ENCODE measurements at places on chromosomes 6 and 20. TPM values are rescaled to one million over a fixed set of nuclear protein-coding genes. Genes with fewer than 3 reads are reported as not detected.

DNA sequence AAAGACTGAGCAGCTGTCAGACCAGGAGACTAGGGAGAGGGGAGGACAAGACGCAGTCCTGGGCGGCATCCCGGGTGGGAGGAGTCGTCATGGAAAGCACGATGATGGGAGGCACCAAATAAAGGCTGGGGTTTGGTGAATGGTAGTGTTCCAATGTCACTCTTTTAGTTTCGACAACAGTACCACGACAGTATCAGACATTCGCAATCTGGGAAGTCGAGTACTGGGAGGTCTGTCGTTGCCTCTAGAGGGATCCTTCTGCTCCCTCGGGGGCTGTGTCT lies 32.1 kb downstream of the PSMG4 start:
- peaks cover 9% of the 10 kb centered on the region for H3K36me3 ChIP-seq
- no peaks in the 10 kb centered on the region for H3K27me3 ChIP-seq
- no peak overlapping the region for H3K4me3 ChIP-seq
- no peak for DNase-seq

GRCh38 chr6:168666170-168666569 lies 225.2 kb downstream of the SMOC2 start:
- H3K27ac ChIP-seq, result no peak overlapping the region
- DNase-seq, result no peak
- H3K4me1 ChIP-seq, result no peaks in the 10 kb centered on the region
- no peaks in the 10 kb centered on the region for H3K36me3 ChIP-seq

The CRISP2 gene
- not detected for total RNA-seq

GRCh38 chr6:167762259-167762962 lies 64.3 kb upstream of the AFDN start:
- H3K27ac ChIP-seq, result no peak overlapping the region
- no peak overlapping the region for H3K4me3 ChIP-seq
- no peaks in the 10 kb centered on the region for H3K36me3 ChIP-seq

DNA sequence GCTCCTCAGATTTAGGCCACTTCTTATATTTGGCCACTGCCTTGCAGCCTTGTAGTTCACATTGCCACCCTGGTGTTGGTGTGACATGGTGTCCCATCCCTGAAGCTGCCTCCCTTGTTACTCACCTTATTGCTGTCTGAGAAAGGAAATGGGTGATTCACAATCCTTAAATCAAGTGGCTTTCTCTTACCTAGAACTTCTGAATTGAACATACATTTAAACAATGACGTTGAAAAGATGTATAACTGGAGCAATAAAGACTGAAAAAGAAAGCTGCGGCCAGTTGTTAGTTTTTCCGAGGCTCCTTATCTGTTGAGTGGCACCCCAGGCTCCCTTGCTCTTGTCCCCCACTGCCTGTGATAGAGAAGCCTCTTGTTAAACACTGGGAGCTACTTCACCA lies 28.8 kb upstream of the GNRH2 start:
- no peak overlapping the region for H3K27ac ChIP-seq
- H3K4me3 ChIP-seq, result no peak overlapping the region
- H3K36me3 ChIP-seq, result peaks cover 13% of the 10 kb centered on the region
- DNase-seq, result no peak

DNA sequence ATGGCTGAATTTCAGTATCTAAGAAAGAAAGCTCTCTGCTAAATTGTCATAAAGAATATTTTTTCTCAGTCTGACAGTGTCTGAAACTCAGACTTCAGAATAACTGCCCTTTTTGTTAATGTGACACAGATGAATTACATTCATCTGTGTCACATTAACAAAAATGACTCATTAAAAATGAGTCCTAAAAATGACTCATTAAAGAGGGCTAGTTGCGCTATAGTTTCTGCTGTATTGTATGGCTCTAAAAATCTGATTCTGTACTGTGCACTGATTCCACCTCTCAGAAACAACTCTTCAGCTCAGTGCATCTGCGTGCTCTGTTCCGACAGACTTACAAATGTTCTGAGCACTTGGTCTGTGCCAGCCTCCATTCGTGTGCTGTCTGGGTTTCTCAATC lies 15.0 kb downstream of the RNF114 start:
- no peak for DNase-seq
- H3K27ac ChIP-seq, result no peak overlapping the region
- H3K4me3 ChIP-seq, result no peak overlapping the region
- no peaks in the 10 kb centered on the region for H3K36me3 ChIP-seq
- no peaks in the 10 kb centered on the region for H3K27me3 ChIP-seq
- no peaks in the 10 kb centered on the region for H3K4me1 ChIP-seq

GRCh38 chr20:22368235-22368634 lies 216.1 kb downstream of the FOXA2 start:
- H3K27me3 ChIP-seq, result no peaks in the 10 kb centered on the region
- no peak overlapping the region for H3K4me3 ChIP-seq
- DNase-seq, result no peak
- H3K27ac ChIP-seq, result no peak overlapping the region
- no peaks in the 10 kb centered on the region for H3K4me1 ChIP-seq
- no peaks in the 10 kb centered on the region for H3K36me3 ChIP-seq

DNA sequence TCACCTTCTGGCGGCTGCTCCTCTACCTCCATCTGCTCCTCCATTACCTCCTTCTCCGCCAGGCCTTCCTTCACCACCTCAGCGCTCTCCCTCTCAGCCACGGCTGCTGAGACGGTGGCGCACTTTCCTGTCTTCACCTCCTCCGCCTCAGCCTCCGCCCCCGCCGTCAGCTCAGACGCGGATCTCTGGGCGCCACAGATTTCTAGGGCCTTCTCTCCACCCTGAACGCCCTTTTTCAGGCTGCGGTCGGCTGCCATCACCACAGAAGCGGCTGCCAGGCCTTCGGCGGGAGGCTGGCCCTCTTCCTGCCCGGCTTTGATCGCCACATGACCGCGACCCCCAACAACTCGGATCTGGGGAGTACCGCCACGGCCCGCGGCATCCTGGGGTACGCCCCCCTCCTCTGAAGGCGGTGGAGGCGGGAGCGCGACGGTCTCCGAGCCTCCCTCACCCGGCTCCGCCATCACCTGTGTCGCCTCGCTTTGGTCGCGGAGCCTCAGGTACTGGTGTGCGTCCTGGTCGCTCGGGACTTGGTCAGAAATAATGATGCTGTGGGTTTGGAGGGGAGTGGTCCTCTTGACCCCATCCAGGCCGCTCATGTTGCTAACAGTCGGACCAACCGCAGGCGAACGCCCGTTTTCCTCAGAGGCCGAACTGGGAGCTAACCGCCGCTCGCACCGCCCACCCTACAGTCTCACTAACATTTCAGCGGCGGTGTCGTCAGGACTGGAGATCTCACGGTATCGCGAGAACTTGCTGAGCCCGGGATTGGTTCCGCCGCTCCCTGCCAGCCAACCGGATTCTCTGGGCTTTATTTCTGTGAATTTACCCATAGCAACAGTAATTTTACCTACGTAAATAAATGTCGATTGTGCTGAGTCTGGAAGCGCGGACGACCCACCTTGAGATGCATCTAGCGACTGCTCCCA lies at the start of gene TSPYL1:
TSS of gene TSPYL1 (minus strand) at position 699 of the 929 bp plus-strand sequence. CDS start at position 599, 100 bp downstream.
- peak within 1 kb of the TSS; percentile 98 for H3K4me3 ChIP-seq
- H3K36me3 ChIP-seq, result no peaks in the 10 kb centered on the region
- H3K4me1 ChIP-seq, result peaks cover 2% of the 10 kb centered on the region

The RBPJL gene
- not detected for total RNA-seq

- H3K36me3 ChIP-seq, result no peaks in the 10 kb centered on the region
- H3K4me3 ChIP-seq, result no peak overlapping the region
- DNase-seq, result no peak
- no peak overlapping the region for H3K27ac ChIP-seq
- no peaks in the 10 kb centered on the region for H3K27me3 ChIP-seq
These were observed 580.7 kb downstream of the KIF16B start for GRCh38 chr20:15992564-15992963.

The TMEM14B gene
- 82.5 TPM for total RNA-seq

DNA sequence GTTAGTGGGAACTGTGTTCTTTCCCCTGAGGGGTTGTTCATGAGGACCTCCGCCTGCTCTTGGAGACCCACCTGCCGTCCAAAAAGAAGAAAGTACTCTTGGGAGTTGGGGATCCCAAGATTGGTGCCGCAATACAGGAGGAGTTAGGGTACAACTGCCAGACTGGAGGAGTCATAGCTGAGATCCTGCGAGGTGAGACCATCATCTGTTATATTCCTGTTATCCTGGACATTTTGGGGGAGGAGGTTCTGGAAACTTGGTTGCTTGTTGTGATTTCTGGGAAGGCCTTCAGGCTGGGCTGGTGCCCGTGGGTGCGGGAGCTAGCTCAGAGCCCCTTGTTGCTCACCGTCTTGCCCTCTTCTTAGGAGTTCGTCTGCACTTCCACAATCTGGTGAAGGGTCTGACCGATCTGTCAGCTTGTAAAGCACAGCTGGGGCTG lies 2.0 kb downstream of the NOP56 start:
- H3K36me3 ChIP-seq, result peaks cover 54% of the 10 kb centered on the region
- no peaks in the 10 kb centered on the region for H3K27me3 ChIP-seq
- DNase-seq, result no peak

DNA sequence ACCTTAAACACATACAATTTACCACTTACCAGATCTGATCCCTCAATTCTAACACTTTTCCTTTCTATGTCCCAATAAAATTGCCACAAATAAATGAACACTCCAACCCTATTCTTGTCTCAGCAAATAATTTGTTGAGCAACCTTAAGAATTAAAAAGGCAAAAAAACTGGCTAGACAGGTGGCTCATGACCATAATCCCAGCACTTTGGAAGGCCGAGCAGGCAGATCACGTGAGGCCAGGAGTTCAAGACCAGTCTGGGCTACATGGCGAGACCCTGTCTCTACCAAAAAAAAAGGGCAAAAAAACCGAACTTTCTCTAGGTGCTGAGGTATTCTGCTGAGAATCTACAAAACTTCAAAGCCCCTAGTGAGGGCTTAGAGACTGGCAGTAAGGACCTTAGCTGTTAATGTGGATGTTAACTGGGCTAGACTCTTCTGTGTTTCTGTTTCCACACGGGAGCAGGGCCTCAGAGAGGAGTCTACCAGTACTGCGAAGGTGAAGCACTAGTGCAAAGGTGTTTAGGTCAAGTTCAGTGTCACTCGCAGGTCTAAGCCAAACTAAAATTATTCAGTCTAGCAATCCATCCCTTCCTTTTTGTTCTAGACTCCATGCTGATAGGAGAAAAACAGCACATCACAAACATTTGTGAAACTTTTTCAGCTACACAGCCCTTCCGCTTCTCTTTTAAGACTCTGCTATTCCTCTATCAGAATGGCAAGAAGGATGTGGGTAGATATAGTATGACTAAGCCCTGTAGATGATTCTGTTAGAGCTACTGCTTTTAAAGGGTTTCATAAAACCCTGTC lies 2.6 kb downstream of the FASTKD5 start:
- no peak for DNase-seq
- H3K4me1 ChIP-seq, result peaks cover 2% of the 10 kb centered on the region
- no peaks in the 10 kb centered on the region for H3K27me3 ChIP-seq
- no peak overlapping the region for H3K27ac ChIP-seq
- H3K4me3 ChIP-seq, result no peak overlapping the region

DNA sequence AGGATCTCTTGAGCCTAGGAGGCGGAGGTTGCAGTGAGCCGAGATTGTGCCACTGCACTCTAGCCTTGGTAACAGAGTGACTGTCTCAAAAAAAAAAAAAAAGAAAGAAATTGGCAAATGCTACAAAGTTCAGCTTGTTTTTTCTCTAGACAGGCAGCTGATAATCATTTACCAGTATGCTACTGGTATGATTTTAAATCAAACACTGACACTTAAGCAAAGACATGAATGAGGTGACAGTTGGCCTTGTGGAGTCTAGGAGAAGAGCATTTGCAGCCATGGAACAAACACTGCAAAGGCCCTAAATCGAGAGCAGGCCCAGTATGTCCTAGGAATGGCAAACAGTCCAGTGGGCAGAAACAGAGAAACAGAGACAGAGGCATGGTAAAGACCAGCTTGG lies 99.7 kb upstream of the CEP85L start:
- no peaks in the 10 kb centered on the region for H3K27me3 ChIP-seq
- DNase-seq, result no peak
- no peaks in the 10 kb centered on the region for H3K36me3 ChIP-seq
- H3K4me1 ChIP-seq, result no peaks in the 10 kb centered on the region

GRCh38 chr6:136411025-136411325 lies 121.3 kb upstream of the BCLAF1 start:
- no peak overlapping the region for H3K4me3 ChIP-seq
- no peak for DNase-seq
- no peaks in the 10 kb centered on the region for H3K36me3 ChIP-seq
- no peaks in the 10 kb centered on the region for H3K4me1 ChIP-seq
- no peaks in the 10 kb centered on the region for H3K27me3 ChIP-seq
- no peak overlapping the region for H3K27ac ChIP-seq

The THBD gene
- 48.1 TPM for total RNA-seq

GRCh38 chr6:135283926-135284325 lies 102.8 kb downstream of the MYB start:
- H3K4me3 ChIP-seq, result no peak overlapping the region
- no peaks in the 10 kb centered on the region for H3K36me3 ChIP-seq
- no peak for DNase-seq
- no peak overlapping the region for H3K27ac ChIP-seq
- H3K27me3 ChIP-seq, result no peaks in the 10 kb centered on the region
- no peaks in the 10 kb centered on the region for H3K4me1 ChIP-seq

- no peak overlapping the region for H3K4me3 ChIP-seq
- H3K4me1 ChIP-seq, result no peaks in the 10 kb centered on the region
- H3K27ac ChIP-seq, result no peak overlapping the region
- DNase-seq, result no peak
- no peaks in the 10 kb centered on the region for H3K36me3 ChIP-seq
These were observed 69.2 kb downstream of the MYO6 start for GRCh38 chr6:75818098-75818855.

DNA sequence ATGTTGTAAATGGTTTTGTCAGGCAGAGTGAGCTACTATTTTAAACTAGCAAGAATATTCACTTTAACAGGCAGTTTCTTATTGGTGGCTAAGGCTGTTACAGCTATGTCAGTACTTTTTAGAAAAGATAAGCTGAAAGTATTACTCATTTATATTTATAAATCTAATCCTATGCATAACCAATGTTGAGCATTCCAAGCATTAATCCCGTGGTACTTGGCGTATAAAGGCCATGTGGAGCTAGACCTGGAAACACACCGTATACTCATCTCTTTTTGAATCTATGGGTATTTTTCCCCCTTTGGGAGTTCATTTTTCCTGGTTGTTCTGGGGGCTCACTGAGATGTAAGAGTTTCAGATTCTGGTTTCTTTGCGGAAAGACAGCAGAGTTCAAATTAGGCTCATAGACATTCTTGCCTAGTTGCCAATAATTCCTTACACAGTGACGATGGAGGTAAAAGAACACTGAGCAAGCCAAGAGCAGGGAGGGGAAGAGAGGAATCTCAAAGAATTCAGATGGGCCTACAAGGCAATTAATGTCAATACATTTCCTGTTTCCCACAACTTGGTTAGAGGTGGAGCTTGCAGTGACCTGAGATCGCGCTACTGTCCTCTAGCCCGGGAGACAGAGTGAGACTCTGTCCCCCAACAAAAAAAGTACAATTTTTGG lies 211.5 kb downstream of the SOX4 start:
- H3K27ac ChIP-seq, result no peak overlapping the region
- H3K27me3 ChIP-seq, result no peaks in the 10 kb centered on the region
- no peak for DNase-seq
- no peak overlapping the region for H3K4me3 ChIP-seq
- peaks cover 2% of the 10 kb centered on the region for H3K4me1 ChIP-seq

- no peak overlapping the region for H3K4me3 ChIP-seq
- H3K36me3 ChIP-seq, result peaks cover 21% of the 10 kb centered on the region
- no peaks in the 10 kb centered on the region for H3K27me3 ChIP-seq
- H3K27ac ChIP-seq, result peak overlapping the region; percentile 48
- peaks cover 23% of the 10 kb centered on the region for H3K4me1 ChIP-seq
These were observed 6.7 kb downstream of the TGIF2 start for GRCh38 chr20:36579996-36580545.

GRCh38 chr6:143952947-143953701 lies 54.9 kb downstream of the PLAGL1 start:
- no peak overlapping the region for H3K27ac ChIP-seq
- no peak overlapping the region for H3K4me3 ChIP-seq
- no peak for DNase-seq
- no peaks in the 10 kb centered on the region for H3K36me3 ChIP-seq
- peaks cover 2% of the 10 kb centered on the region for H3K4me1 ChIP-seq

Measured in kidney (tissue), 22 donors.